B cell (primary cell): ENCODE measurements at places on chromosomes 2 and 18. TPM values are rescaled to one million over a fixed set of nuclear protein-coding genes. Genes with fewer than 3 reads are reported as not detected.
A peak's percentile ranks its signal among the peaks of the same experiment; 100 is the strongest.

- DNase-seq, result no peak
Measured at GRCh38 chr2:239805414-239805813, 219.7 kb downstream of the NDUFA10 start.

- DNase-seq, result no peak
Measured at GRCh38 chr18:58793361-58793760, 71.3 kb upstream of the ZNF532 start.

DNA sequence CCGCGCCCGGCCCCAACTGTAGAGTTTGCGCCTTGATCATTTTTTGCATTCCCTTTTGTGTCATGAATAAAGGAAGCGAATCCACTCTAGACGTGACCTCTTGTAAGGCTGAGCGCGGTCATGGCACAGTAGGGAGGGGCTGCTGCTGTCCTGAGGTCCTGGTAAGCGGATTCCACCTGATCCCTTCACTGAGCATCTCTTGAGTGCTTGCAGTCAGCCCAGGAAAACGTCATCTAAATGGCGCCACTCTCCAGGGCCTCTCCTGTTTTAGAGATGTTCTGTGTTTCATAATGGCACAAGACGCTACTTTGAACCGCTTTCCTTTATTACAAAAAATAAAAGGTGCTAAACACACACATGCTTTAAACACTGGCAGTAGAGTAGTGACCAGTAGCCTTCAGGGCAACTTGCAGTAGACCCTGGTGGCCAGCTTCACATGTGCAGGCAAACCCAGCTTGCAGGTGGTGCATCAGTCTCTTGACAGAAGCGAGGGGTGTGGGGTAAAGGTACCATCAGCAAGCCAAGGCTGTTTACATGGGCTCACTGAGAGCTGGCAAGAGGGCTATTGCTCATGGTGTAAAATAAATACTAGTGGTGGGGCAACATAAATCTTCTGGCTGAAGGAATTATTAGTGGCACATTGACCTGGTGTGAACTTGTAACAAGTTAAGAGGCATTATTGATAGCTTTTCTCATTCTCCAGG, 43.0 kb upstream of the ACKR3 start:
- no peak for DNase-seq

- peak; percentile 22 for DNase-seq
Measured at GRCh38 chr2:205682971-205683501, 735 bp downstream of the NRP2 start.

PLGLB1 gene
- total RNA-seq, result 15.9 and 16.9 TPM in 2 replicates

- DNase-seq, result no peak
Measured at GRCh38 chr18:63099091-63099840, 220.3 kb downstream of the BCL2 start.
